Activated effector memory CD4-positive, alpha-beta T cell treated with Interleukin-2 at 50 U/mL for 16 hours (primary cell): ENCODE measurements at places on chromosomes 16 and 17.

DNA sequence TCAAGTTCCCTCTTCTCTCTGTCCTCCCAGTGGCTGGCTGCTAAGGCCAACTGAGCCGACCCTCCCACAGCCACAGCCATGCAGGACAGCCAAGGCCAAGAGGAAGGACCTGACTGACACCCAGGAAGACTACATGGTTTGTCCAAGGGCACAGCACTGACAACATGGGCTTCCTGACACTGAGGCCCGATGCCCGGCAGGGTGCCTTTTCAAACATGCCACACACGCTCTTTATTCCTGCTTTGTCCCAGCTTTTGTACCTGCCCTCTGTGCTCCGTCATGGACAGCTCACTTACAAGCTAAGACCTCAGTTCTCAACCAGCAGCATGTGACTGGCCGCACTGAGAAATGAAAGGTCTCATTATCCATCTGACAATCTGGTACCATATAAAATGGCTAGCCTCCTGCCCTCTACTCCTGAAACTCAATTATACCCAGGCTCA, 45.8 kb downstream of the TEX2 start:
- no peak for DNase-seq

DNA sequence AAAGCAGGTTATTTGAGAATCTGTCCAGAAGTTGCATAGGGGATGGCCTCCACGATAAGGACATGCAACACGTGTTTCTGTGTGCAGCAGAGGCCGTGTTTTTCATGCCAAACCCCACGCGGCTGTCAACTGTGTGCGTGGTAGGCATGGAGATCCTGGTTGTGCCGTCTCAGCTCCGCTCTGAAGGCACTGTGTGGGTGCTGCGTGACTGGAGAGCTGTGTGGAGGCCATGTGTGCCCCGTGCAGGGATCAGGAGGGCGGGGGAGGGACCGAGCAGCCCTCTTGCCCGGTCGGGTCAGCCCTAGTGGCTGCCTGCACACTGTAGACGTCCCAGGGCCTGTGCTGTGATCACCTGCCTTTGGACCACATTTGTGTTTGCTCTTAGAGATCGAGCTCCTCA, 74.5 kb downstream of the SEC14L1 start:
- DNase-seq: no peak

DNA sequence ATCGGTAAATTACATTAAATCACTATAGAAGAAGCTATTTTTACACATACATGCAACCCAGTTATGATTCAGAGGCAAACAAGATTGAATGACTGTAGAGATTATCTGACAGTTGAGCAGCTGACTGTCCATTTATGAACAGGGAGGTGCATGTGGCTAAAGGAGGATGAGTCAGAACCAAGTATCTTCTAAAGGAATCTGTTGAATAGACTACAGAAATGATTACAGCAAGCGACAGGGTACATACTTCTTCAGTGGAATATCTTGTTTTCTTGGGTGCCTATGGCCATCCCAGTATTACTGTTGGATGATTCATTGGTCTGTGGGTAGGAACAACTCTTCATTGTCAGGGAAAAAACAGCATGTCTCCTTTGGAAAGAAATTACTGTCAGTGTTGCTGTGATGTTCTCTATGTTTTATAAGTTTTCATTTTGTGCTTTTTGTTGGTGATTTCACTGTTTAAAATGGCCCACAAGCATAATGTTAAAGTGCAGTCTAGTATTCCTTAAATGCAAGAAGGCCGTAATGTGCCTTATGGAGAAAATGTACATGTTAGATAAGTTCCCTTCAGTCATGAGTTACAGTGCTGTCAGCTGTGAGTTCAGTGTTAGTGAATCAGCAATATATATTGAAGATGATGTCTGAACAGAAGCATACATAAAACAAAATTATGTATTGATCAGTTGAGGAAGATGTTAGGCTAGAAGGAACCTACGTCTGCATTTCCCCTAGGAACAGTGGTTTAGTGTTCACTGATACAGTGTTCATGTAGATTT, 27.0 kb downstream of the CBFB start:
- no peak for DNase-seq

DNA sequence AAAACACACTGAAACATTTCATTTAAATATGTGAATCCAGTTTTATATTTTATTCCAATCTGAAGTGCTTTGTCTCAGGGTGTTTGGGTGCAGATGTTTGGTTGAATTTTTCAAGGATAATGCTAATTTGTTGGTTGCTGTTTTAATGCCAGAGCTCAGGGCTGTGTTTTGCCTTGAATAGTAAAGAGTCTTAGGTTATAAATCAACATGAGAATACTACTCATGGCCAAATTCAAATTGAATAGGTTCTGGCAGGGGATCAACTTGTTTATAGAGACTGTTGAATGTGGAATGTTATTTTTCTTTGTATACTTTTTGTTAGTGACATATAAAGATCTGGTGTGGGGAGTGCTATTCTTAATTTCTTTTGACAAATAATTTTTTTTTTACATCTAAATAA, 18.8 kb downstream of the TOM1L1 start:
- no peak for DNase-seq

- no peak for DNase-seq
Observed at GRCh38 chr17:29546830-29547229, 20.0 kb downstream of the ABHD15 start.

DNA sequence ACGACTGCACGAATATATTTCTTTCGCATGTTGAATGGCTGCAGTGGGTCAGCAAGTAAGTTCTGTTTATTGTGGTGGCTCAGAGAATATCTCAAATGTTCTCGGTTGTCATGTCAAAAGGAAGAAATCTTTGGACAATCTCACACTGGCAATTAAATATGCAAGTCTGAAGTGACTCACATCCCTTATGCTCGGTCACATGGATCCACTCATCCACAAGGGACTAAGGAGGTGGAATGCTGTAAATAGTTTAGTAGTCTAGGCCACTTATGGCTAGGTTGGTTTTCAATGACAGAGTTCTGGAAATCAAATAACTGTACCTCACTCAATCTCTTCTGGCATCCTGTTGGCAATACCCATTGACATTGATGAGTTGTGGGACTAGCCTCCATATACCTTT, 33.0 kb upstream of the PMP22 start:
- no peak for DNase-seq

- peak; percentile 43 for DNase-seq
Observed at GRCh38 chr17:39769974-39770587, 32.3 kb downstream of the GRB7 start.

GRCh38 chr16:85948138-85948509, 49.2 kb downstream of the IRF8 start:
- DNase-seq: no peak
